ENCODE measurements at places on chromosomes 6 and 20.
A peak's percentile ranks its signal among the peaks of the same experiment; 100 is the strongest.

DNA sequence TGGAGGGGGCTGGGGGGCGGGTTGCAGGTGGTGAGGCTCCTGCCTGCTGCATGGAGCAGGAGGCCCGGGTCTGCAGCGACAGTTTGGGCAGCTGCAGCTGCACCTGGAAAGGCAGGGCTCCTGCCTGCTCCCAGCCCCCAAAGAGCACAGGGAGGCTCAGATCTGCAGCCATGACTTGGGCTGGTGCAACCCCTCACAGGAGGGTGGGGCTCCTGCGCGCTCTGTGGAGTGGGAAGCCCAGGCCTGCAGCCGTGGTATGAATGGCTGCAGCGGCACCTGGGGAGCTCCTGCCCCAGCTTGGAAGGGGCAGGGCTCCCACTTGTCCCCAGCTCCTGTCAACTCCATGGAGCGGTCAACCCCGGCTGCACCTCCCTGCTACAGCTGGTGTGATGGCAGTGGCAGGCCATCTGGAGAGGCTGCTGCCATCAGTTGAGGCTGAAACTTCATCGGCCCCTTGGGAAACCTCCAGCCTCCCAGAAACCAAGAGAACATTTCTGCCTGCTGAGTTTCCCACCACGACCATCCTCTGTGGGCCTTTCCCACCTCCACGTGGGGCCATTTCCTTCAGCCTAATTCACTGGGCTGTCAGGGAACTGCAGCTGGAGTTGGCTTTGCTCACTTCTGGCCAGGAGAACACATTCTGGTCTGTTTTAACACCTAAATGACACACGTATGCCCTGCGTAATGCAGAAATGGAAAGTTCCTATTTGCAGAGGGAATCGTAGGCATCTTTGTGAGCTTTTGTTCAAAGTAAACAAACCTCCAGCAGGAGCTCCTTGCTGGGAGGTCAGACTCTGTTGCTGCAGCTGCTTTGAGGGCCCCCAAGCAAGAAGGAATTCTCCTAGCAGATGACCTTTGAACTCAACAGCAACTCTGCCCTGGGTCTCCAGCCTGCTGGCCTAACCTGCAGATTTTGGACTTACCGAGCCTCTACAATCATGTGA, 429.0 kb downstream of the PREX1 start:
- DNase-seq = no peak

DNA sequence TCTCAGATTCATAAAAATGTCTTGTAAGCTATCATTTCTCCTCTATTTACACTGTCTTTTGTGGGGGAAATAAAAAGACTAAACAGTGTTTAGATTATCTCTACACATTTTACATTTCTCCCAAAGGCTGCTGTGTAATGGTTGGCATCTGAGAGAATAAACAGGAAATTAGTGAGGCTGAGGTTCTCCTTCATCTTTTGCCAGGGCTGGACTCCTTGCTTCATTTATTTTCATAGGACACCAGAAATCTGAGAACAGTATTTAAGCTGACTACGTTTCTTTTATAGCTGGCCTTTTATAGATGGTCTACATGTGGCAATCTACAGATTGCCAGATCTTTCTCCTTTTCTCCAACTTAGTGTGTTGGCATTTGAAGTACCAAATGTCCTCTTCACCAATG, 41.5 kb downstream of the PLCB4 start:
- no peak for DNase-seq

- DNase-seq = no peak
Observed at GRCh38 chr6:160388922-160389321, 40.7 kb downstream of the SLC22A3 start.

GRCh38 chr6:72622094-72622940, 453 bp downstream of the KCNQ5 start:
- DNase-seq = peak; percentile 40

GRCh38 chr6:18412644-18413043, 25.5 kb downstream of the RNF144B start:
- DNase-seq = no peak

DNA sequence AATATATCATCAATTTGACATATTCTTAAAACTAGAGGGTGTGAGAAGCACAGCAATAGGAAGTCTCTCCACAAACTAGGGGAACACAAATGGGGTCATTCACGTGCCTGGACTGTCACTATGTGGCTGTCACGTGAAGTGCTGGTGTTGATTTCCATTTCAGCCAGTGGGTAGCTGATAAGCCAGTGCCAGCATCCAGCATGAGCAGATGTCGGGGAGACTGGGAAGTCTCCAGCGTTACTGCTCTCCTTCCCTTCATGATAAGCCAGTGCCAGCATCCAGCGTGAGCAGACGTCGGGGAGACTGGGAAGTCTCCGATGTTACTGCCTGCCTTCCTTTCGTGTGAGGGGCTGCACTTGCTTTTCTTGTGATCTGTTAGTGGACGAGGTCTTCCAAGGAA, 5.6 kb upstream of the SLC17A9 start:
- no peak for DNase-seq

DNA sequence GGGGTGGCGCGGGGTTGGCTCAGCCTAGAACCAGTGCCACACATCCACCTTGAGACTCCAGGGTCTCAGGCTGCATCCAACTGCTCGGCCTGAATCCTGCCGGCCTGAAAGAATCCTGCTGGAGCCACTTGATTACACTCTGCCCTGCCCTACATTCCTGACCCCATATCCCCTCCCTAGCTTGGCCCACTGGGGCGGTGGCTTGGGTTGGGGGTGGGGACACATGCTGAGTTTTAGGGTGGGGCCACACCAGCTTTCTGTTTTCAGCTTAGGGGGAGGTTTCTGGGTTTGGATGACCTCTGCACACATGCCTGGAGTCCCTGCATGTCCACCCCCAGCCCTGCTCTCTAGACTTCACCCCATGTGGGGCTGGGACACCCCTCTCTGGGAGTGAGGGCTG, 6.8 kb downstream of the ITPR3 start:
- no peak for DNase-seq
